ENCODE measurements at places on chromosomes 5 and 9. TPM values are rescaled to one million over a fixed set of nuclear protein-coding genes. Genes with fewer than 3 reads are reported as not detected.

SURF1 gene
- 59.9 TPM for total RNA-seq

LIFR gene
- 21.9 TPM for total RNA-seq

ASS1 gene
- total RNA-seq = 1,233 TPM

SYK gene
- total RNA-seq = 3.2 TPM

CARTPT gene
- not detected for total RNA-seq

CA9 gene
- total RNA-seq = 0.96 TPM

OLFM1 gene
- total RNA-seq = 1.8 TPM

SPATA31D4 gene
- not detected for total RNA-seq

PRSS3 gene
- 5.3 TPM for total RNA-seq

TRPM3 gene
- total RNA-seq = 0.38 TPM

SLC36A2 gene
- not detected for total RNA-seq

COL27A1 gene
- 51.0 TPM for total RNA-seq

ADAMTS19 gene
- total RNA-seq = 0.23 TPM

SETD9 gene
- total RNA-seq = 7.1 TPM

NDST1 gene
- 63.7 TPM for total RNA-seq

CWC27 gene
- 5.0 TPM for total RNA-seq

TMC1 gene
- 0.18 TPM for total RNA-seq

MAPK9 gene
- 15.0 TPM for total RNA-seq

CENPP gene
- 1.2 TPM for total RNA-seq

FOXD4L6 gene
- not detected for total RNA-seq

All from left lobe of liver (tissue), 2 donors.